ENCODE measurements at places on chromosomes 2 and 18.
A peak's percentile ranks its signal among the peaks of the same experiment; 100 is the strongest.

DNA sequence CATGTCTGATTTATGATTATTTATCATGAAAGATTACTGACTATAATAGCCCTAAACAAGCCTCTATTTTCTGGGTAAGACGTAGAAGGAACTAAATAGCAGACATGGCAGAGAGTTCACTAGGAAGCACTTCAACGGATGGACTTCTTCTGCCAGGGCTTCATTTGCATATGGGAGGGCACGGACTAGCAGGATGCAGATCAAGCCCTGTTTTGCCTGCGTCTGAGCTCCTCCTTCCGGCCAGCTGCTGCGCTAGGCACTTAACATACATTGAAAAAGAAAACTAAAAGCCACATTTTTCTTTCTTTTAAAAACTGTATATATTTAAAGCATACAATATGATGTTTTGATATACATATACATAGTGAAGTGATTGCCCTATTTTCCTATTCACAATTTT is 340.0 kb upstream of the MEX3C start:
- DNase-seq, result no peak

DNA sequence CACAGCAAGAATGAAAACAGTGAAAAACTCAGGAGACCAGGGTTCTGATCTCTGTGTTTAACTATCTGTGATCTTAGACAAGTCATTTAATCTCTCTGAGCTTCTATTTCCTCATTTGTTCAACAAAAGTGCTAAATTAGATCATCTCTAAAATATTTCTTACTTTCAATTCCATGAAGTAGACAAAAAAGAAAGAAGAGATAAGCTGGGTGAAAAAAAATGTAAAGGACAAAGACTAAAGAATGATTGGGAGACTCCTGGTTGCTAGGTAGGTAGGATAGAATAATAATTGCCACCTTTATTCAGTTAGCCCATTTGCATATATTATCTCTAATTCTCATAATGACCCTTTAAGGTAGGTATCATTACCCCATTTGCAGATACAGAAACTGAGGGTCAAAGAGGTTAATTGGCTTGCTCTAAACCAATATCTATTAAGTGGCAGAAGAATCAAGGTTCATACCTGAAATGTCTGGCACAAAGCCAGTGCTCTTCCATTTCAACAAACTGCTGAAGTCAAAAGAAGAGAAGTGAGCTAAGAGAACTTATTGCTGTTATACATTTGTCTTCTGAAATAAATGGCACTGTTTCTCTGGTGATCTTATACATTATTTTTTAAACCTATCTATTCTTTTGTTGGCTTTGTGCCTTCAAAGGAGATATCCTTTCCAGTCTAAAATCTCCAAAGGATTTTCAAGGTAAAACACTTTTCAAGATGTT is 141.7 kb downstream of the OTX1 start:
- DNase-seq, result no peak

GRCh38 chr2:171411791-171412483 is 21.9 kb downstream of the METTL8 start:
- DNase-seq, result no peak

- no peak for DNase-seq
These were observed 34.9 kb downstream of the MFSD6 start for GRCh38 chr2:190443055-190443454.

- DNase-seq, result no peak
These were observed 31.9 kb downstream of the CIB4 start for GRCh38 chr2:26609205-26609631.

- no peak for DNase-seq
These were observed 284.7 kb downstream of the TRIB2 start for GRCh38 chr2:13001408-13001807.

DNA sequence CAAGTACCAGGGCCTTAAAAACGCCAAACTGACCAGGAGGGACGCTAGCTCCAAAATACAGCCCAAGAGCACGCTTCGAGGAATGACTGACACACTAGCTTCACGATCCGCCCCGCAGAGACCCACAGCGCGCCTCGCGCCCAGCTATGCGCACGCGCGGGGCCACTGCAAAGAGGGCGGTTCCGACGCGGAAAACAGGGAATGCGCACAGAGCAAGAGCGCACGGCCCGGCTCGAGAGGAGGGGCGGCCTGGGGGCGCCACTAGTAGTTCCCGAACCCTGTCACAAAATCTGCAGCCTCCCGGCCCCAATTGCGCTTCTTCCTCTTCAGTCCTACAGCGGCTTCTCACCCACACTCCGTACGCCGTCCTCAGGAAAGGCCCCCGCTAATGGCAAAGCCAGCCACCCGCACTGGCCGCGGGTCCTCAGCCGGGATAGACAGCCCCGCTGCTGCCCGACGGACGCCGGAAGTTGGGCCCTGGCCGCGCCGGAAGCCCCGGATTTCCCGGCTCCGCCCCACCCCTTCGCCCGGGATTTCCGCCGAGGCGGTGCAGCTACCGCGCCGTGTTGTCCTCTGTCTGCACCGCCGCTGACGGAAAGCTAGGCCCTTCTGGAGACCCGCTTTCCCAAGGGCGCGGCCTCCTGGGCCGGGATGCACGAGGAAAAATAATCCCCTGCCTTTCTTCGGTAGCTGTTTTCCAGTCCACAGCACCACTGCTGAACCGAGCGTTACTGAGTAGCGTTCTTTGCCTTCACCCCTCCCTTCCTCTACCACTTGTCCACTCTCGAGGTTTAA is at the start of gene HDHD2:
TSS of gene HDHD2 (minus strand) at position 472 of the 795 bp plus-strand sequence. CDS start 14,061 bp downstream, outside the sequence.
- DNase-seq, result peak; percentile 76

DNA sequence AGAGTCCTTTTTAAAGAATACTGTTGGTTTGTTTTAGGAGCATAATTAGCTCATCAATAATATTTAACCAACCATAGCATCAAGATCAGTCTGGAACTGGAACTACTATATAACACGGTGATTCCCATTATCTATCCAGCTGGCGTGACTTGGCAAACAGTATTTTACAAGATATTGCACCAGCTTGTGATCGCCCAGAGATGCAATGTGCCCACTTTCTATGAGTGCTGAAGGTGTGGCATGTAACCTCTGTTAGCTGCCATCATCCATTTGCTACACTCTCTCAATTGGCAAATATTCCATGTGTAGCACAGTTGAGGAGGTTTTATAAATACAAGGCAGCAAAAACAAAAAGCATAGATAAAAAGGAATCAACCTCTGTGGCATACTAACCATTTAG is 64.9 kb downstream of the FIGN start:
- no peak for DNase-seq

GRCh38 chr2:24400207-24400907 is 40.0 kb upstream of the ITSN2 start:
- no peak for DNase-seq

DNA sequence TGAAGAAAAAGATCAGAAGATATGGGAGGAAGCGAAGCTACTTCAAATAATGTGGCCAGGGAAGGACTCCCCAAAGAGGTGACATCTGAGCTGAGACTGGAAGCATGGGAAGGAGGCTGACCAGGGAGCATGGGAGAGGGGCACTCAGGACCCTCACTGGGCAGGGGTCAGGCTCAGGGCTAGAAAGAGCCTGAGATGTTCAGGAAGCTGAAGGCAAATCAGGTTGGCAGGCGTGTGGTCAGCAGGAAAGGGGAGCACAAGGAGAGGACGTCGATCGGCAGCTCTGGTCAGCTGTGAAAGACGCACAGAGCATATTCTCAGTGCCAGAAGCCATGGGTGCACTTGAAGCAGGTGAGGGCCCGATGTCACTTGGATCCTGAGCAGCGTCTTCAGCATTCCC is 38.2 kb upstream of the KLHL29 start:
- no peak for DNase-seq

DNA sequence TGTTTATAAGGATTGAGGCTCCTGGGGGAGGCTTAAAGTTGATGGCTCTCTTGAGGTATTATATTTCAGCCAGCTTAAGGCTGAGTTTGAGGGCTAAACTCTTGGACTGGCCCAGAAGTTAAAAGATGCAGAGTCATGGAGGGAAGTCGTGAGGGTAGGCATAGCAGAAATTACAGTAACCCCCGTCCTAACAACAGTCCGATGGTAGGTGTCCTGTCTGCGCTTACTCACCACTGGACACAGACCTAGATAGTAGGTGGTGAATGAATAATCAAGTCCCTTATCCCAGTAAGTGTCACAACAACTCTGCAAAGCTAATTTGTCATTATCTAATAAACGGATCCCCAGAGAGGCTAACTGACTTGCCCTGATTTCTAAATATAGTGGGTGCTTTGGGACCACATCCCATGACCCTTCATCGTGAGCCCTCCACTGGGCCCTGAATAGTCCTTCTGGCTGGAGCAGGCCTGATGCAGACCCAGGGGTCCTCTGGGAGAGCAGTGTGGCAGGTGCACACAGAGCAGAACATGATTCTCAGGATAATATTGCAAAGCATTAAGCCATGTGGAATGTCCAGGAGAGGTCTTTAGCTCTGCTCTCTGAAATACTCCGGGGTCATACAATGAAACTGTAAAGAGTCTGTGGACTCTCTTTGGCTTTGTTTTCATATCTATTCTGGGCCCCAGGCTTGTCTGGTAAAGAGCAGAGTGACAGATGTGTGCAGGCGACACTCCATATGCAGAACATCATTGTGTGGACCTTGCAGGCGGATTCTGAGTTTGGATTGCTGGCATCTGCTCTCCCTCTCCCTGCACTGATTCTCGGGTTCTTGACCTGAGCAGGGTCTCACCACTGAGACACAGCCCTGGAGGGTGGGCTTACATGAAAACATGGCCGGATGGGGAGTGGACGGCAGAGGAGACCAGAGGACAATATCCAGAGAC is 98.1 kb downstream of the RNF144A start:
- DNase-seq, result no peak

- DNase-seq, result no peak
These were observed 55.4 kb downstream of the MAPRE2 start for GRCh38 chr18:35096677-35097011.

- DNase-seq, result no peak
These were observed 119.2 kb downstream of the PAX3 start for GRCh38 chr2:222179592-222179991.

DNA sequence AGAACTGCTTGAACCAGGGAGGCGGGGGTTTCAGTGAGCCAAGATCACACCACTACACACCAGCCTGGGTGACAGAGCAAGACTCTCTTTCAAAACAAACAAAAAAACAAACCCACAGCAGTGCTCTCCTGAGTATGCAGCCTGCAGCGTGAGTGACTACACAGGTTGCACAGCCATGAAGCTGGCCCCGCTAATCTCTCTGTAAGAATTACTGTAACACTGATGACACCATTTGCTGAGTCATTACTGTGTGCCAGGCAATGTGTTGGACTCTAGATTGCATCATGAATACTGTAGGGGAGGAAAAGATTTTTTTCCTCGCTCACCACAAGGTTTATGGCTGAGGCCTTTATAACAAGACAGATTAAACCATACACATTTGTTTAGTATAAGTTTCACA is 118.6 kb upstream of the ATP8B1 start:
- no peak for DNase-seq

GRCh38 chr2:134900151-134900550 is 18.5 kb upstream of the CCNT2 start:
- DNase-seq, result no peak

DNA sequence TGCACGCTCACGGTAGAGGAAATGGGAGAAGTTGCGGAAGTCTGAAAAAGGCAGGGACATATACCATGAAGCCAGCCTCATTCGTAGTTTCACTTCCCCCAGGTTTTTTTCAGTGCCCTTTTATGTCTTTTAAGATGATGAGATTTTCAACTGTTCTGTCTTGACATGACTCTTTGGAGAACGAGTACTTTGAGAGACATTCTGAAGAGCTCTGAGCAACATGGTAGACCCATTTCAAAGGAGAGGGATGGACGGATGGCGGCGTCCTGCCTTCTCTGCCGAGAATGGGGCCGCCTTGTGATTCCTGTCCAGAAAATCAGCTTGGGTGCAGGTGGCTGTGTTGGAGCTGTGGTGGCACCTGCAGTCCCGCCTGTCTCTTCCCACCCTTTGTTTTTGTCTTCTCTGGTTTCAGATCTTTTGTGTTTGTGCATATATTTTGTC is 41.7 kb downstream of the SH3BP4 start:
- no peak for DNase-seq

GRCh38 chr2:104774631-104775030 is 79.3 kb upstream of the POU3F3 start:
- no peak for DNase-seq

- no peak for DNase-seq
These were observed 68.0 kb downstream of the RBMS1 start for GRCh38 chr2:160425434-160426151.

- DNase-seq, result no peak
These were observed 35.3 kb downstream of the RAB31 start for GRCh38 chr18:9743200-9744016.

DNA sequence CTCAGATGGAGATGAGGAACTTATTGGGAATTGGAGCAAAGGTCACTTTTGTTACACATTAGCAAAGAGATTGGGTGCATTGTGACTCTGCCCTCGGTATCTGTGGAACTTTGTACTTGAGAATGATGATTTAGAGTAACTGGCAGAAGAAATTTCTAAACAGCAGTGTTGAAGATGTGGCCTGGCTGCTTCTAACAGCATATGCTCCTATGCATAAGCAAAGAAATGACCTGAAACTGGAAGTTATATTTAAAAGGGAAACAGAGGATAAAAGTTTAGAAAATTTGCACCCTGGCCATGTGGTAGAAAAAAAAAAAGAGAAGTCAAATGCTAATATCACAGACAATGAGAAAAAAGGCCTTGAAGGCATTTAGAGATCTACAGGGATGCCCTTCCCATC is 256.8 kb upstream of the ZC3H15 start:
- DNase-seq, result no peak

DNA sequence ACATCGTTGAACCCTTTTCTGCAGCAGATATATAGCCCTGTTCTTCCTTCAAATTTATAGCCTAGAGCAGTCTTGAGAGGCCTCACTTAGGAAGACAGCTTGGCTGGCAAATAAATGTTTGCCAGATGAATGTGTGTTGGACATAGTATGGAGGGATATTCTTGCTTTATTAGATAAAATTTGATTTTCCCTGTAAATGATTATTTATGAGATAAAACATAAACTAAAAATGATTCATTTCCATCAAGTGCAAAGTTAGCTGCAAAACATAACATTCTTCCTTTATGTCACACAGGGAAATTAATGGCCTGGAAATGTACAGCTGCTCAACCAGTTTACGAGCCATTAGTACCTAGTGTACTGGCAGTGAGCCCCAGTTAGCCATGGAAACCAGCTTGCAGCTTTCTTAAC is 82.5 kb downstream of the LIMS1 start:
- no peak for DNase-seq

DNA sequence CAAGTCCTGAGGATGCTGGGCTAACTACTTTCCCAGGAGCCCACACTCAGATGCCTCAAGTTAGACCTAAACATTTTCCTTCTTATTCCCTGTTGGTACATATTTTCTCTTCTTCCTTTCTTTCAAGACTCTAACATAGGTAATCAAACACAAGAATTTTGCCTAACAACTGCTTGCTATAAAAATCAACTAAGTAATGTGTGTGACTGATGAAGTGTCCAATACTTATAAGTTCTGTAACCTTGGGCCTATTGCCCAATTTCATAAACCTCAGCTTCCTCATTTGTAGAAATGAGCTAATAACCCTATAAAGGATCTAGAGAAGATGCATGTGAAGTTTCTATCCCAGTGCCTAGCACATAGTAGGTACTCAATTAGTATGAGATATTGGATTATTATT is 31.6 kb upstream of the PIK3C3 start:
- no peak for DNase-seq

Measured in activated CD4-positive, alpha-beta T cell treated with anti-CD3 and anti-CD28 coated beads for 24 hours (primary cell).